ENCODE measurements at places on chromosomes 6 and 20. TPM values are rescaled to one million over a fixed set of nuclear protein-coding genes. Genes with fewer than 3 reads are reported as not detected.

Gene CCN2
- total RNA-seq: 40.1 TPM

- no peaks in the 10 kb centered on the region for H3K4me1 ChIP-seq
- H3K36me3 ChIP-seq: no peaks in the 10 kb centered on the region
- no peak for DNase-seq
- H3K27ac ChIP-seq: no peak overlapping the region
- no peaks in the 10 kb centered on the region for H3K27me3 ChIP-seq
Observed at GRCh38 chr6:155010940-155011339, 15.8 kb downstream of the TIAM2 start.

DNA sequence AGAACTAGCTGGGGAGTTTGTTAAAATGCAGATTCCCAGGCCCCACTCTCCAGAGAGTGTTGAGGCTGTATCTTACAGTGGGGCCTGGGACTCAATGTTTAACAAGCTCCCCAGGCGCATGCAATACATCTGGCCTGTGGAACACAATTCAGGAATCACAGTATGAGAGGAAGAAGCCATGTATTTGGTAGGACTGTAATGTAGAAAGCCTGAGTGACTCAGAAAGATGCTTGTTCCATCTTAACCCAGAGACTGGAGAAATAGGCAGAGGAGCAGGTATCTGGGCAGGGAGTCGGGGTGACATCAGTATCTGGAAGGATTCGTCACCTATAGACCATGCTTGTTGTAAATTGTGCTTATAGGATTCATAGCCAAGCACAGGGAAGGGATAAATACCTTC is 90.5 kb downstream of the UNC5CL start:
- H3K27ac ChIP-seq: no peak overlapping the region
- peaks cover 3% of the 10 kb centered on the region for H3K4me1 ChIP-seq
- H3K27me3 ChIP-seq: no peaks in the 10 kb centered on the region
- H3K4me3 ChIP-seq: no peak overlapping the region
- H3K36me3 ChIP-seq: no peaks in the 10 kb centered on the region

- DNase-seq: no peak
- no peak overlapping the region for H3K27ac ChIP-seq
- no peaks in the 10 kb centered on the region for H3K4me1 ChIP-seq
- peaks cover 30% of the 10 kb centered on the region for H3K27me3 ChIP-seq
- H3K36me3 ChIP-seq: no peaks in the 10 kb centered on the region
Observed at GRCh38 chr6:29547573-29547972, 12.0 kb downstream of the UBD start.

- H3K27me3 ChIP-seq: peaks cover 3% of the 10 kb centered on the region
- no peak for DNase-seq
- no peak overlapping the region for H3K4me3 ChIP-seq
- H3K36me3 ChIP-seq: no peaks in the 10 kb centered on the region
- no peaks in the 10 kb centered on the region for H3K4me1 ChIP-seq
Observed at GRCh38 chr6:163759542-163759941, 345.0 kb downstream of the QKI start.

GRCh38 chr6:82915666-82916065 is 150.0 kb downstream of the UBE3D start:
- no peak overlapping the region for H3K27ac ChIP-seq
- no peak overlapping the region for H3K4me3 ChIP-seq
- no peaks in the 10 kb centered on the region for H3K4me1 ChIP-seq
- DNase-seq: no peak
- H3K36me3 ChIP-seq: peaks cover 5% of the 10 kb centered on the region

Gene SLC35F1
- 12.8 TPM for total RNA-seq

Gene EYA4
- total RNA-seq: 0.34 TPM

DNA sequence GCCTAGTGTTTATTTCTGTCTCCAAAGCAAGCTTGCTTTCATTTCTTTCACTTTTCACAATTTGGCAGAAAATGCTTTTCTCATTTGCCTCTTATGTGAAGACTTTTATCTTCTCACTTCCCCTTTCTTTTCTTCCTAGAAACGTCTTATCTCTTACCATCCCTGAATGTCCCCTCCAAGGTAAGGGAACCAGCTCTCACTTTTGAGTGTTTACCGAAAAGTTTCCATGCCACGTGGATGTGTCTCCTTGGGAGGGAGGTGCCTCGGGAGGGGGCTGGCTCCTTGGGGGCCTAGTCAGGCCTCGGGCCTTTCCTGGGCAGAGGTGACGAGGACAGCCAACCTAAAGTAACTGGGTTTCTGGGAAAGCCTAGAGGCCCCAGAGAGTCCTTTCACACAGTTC is 127.4 kb downstream of the CD24 start:
- no peaks in the 10 kb centered on the region for H3K27me3 ChIP-seq
- DNase-seq: no peak
- H3K4me1 ChIP-seq: no peaks in the 10 kb centered on the region

Gene TINAG
- total RNA-seq: not detected

Gene OPRL1
- 4.1 TPM for total RNA-seq

GRCh38 chr20:41163821-41164220 is 26.5 kb downstream of the PLCG1 start:
- H3K36me3 ChIP-seq: peaks cover 94% of the 10 kb centered on the region
- H3K27me3 ChIP-seq: no peaks in the 10 kb centered on the region
- H3K4me3 ChIP-seq: no peak overlapping the region
- no peak for DNase-seq
- no peaks in the 10 kb centered on the region for H3K4me1 ChIP-seq
- no peak overlapping the region for H3K27ac ChIP-seq

DNA sequence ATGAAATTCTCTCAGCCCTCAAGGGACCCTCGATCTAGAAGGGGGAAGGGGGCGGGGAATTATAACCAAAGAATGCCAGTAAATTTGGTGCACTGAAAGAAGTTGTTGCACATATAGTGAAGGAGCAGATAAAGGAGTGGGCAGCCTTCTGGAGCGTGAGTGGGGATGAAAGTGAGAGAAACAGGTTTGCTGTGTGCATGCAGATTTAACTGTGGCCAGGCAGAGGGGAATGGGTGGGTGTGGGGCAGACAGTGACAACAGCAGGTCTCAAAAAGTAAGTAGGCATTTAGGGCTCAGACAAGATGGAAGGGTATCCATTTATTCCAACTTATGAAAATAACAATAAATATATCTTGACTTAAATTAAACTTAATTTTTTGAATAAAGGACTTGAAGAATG is 149.1 kb downstream of the KCNQ5 start:
- no peaks in the 10 kb centered on the region for H3K36me3 ChIP-seq
- no peaks in the 10 kb centered on the region for H3K4me1 ChIP-seq
- H3K27me3 ChIP-seq: no peaks in the 10 kb centered on the region

Gene ZNF334
- 17.9 TPM for total RNA-seq

DNA sequence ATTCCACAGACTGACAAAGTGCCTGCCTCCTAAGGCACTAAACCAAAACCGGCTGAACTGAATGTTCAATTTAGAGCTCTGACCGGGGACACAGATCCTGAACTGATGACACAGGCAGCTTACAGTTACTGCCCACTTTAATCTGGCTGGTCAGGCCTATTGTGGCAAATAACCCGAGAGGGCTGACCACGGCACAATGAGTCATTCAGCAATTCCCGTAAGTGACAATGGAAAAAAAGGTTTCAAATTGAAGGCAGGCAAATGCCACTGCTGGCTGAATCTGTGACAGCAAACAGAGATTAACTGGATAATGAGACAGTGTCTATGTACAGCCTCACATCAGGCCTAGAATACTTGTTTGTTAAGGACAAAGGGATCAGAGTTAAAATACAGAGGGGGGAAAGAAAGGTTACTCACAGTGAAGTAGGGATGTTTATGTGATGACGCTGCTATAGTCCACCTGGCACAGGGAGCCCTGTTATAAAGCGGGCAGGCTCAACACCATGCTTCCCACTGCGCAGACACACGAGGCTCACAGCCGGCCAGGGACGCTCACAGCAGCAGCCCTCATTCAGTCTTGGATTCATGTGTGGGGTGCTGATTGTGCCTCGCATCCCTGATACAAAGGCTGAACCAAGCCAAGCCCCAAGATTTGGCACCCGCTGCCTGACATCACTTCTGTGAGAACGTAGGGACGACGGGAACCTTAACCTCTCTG is 54.4 kb downstream of the RTN4IP1 start:
- no peaks in the 10 kb centered on the region for H3K36me3 ChIP-seq
- DNase-seq: no peak
- no peaks in the 10 kb centered on the region for H3K27me3 ChIP-seq
- no peak overlapping the region for H3K4me3 ChIP-seq
